ENCODE measurements at places on chromosomes 7 and 10.

DNA sequence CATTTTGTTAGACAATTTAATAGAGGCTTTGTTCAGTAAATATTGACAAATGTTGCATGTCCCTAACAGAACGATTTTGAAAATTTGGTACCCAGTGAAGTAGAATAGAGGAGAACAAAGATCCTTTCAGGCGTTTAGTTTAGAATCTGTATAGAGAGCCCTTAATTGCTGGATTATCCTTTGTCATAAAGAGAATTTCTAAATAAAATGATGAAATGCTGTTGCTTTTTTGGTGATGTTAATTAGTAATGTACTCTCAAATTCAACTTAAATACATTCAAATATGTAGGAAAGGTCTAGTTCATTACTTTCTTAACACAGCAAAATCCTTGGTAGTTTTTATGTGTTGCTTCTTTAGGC, 1.2 kb downstream of the LUC7L2 start:
- ATAC-seq = no peak

DNA sequence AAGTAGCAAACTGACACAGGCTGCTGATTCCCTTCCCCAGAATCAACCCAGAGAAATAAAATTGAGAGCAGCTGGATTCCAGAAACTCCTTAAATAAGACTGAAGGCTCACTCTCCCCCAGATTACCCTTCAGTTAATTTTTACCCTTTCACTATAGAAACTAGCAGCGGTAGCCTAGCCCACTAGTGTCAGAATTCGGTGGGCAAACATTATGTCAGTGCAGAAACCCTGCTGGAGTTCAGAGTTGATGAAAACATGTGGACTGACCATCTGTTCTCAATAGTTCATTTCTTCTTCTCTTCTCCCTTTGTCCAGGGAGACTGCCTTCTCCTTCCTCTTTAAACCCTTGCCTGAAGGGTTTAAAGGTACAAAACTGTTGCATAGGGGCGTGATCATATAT, 100.1 kb downstream of the PODXL start:
- ATAC-seq = no peak

GRCh38 chr10:22317076-22317370, 835 bp downstream of the COMMD3 start:
- ATAC-seq = peak; percentile 35

GRCh38 chr7:70072220-70072619, 473.9 kb downstream of the AUTS2 start:
- peak; percentile 89 for ATAC-seq

DNA sequence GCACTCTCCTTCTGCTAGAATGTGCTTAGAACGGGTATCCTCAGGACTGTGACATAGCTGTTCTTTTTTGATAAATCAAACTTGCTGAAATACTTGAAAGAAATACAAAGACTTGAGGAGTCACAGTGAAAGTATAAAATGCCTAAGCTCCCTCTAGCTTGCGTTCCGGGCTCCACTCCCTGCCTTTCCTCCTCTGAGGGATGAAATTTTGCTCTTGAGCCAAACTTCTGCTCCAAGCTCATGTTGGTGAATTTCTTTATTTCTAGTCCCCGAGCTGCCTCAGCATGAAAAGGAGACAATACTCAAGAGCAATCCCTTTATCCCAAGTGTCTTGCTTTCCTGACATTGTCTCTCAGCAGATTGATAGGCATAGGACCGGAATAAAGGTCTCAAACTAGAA, 499.6 kb upstream of the ADARB2 start:
- ATAC-seq = no peak

DNA sequence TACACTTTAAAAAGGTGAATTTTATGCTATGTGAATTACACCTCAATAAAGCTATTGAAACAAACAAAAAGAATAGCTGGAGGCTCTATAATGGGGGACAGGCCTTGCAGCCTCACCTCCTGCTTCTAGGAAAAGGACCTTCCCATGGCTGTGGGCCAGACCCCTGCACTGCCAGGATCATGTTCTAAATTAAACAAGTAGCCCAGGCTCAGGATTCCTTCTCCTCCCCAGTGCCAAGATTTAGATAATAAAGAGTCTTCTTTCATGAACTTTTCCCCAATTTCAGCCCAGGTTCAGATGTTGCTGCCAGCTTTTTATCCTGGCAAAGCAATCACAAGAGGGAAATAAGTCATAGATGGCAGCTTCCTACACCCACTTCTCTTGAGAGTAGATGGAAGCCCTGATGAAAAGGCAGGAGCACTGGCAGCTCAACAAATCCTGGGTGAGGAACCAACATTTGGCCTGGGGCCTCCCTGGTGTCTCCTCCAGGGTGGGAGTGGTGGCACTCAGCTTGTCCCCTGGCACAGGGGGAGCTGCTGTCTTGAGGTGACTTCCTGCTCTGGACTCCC, 22.2 kb upstream of the CAMK2B start:
- no peak for ATAC-seq

DNA sequence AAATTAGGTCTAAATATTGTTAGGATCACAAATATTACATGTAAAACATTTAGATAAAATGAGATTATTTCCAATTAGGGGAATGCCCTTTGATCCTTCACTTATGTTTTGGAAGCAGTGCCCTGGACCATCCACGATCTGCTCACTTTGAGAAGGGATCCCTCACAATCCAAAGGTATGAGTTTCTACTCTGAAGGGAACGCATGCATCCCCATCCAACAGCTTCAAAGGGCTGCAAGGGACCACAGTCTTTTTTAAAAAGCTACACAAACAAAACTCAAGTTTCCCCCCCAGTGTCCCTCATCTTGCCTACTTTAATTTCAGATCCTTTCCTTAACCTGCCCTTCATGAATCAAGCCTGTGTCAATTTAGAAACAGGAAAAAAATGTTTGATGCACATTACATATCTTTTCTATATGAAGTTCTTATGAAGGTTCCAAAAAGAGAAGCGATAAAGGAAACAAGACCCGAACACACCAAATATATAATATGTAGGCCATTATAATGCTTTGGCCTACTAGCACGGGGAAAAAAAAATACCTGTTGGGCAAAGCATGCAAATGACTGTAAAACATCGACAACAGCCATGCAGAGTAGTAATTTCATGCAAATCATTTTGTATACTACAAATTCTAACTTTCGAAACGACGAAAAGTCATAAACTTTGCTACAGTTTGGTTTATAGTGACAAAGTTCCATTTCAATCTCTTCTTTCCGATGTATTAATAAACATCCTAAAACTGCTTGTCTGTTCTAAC, 2.0 kb downstream of the EIF3A start:
- no peak for ATAC-seq

DNA sequence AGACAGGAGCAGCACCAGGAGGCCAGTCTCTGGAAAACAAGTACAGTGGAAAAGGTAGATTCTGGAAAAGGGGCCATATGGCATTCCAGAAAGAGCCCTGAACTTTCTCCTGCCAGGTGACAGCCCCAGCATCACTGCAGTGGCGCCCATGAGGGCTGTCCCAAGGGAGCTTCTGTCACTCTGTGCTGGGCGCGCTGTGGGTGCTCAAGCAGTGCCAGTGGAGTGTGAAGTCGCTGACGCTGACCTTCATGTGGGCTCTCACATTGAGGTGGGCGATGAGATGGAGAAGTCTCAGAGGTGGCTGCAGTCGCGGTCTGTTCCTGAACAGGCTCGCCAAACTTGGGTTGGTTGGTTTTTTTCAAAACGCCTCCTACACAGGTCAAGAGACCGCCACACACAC, 38.2 kb downstream of the FKBP6 start:
- no peak for ATAC-seq

GRCh38 chr7:1291845-1292765, 59.4 kb downstream of the UNCX start:
- ATAC-seq = no peak

GRCh38 chr7:24926623-24927524, 53.1 kb downstream of the OSBPL3 start:
- ATAC-seq = peak; percentile 75

GRCh38 chr10:85611746-85612377, 754.7 kb downstream of the GRID1 start:
- ATAC-seq = no peak

DNA sequence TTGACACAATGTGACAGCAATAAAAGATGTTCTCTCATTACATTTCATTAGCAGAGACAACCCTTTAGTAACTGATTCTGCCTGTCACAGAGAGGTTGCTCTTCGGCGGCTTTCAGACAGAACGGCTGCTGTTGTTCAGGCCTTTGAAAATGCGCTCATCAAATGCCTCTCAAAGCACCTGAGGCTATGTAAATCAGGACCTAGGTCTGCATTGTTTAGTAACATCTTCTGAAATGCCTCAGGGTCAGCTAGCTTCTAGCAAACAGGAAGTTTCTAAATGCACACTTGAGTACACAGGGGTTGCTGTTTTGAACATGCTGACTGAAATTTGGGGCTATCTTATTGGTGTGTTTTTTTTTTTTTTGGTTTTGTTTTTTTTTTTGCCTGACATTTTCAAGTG, 143.3 kb upstream of the DKK1 start:
- ATAC-seq = no peak

DNA sequence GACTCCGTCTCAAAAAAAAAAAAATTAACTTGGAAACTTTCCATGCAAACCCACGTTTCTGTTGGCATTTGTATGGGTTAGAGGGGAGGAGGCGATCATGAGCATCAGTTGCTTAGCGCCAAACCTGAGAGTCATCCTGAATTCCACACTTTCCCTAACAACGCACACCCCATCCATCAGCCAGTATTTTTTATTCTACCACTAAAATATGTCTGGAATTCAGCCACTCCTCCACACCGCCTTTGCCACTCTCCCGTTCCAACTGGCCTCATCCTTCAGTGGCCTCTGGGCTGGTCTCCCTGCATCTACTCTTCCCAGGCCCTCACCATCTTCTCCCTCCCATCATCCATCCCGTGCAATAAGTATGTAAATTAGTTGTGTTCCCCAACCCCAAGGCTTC, 4.7 kb upstream of the LMBR1 start:
- ATAC-seq = no peak

GRCh38 chr7:74207586-74207985, 2.2 kb upstream of the LAT2 start:
- no peak for ATAC-seq

- no peak for ATAC-seq
Observed at GRCh38 chr7:7157177-7157886, 25.0 kb upstream of the C1GALT1 start.

- no peak for ATAC-seq
Observed at GRCh38 chr7:6316226-6316625, 43.8 kb upstream of the CYTH3 start.

- ATAC-seq = no peak
Observed at GRCh38 chr7:30468791-30469190, 9.8 kb downstream of the NOD1 start.

DNA sequence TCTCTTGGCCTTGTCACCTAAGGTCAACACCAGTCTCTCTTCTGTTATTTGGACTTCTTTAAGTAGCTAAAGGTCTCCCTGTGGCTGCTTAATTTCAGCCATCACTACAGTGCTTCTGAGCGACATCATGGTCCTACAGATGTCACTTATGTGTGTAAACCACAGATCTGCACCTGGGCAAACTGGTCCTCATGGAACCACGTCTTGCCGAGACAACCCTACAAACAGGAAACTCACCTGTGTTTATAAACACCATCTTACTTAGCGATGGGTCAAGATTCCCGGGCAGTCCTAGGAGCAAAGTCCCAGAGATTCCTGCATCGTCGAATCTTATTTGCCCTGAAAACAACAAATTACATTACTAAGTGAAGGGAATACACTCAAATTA, 27.8 kb downstream of the KLF6 start:
- ATAC-seq = no peak

GRCh38 chr7:85593355-85593754, 406.5 kb upstream of the SEMA3D start:
- ATAC-seq = no peak

GRCh38 chr10:132696728-132697577, 89.0 kb downstream of the NKX6-2 start:
- ATAC-seq = no peak

DNA sequence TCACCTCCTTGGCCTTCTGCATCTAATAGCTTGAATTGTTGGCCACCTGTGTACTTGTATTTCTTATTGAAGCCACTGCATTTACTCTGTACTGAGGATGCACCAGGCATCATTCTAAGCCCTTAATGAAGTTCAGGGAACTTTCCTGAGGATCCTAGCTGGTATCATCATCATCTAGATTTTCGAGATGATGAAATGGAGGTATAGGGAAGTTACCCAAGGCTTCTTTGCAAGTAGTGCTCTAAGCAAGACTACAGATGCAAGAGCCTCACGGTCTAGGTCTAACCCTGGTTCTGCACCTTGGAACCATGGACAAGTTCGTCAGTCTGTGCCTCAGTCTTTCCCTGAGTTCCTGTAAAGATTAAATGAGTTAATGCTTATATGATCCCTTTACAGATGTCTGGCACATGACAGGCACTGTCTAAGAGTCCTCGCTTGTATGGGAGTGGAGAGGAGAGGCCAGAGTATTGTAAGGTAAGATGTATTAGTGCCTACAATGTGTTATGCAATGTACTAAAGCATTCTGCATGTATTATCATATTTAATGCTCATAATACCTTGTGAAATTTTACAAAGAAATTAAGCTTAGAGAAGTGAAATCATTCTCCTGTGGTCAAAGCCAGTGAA, 145.1 kb downstream of the KCNMA1 start:
- no peak for ATAC-seq

GRCh38 chr10:2913474-2913873, 153.9 kb upstream of the PFKP start:
- no peak for ATAC-seq

GRCh38 chr7:74206589-74207120, 3.2 kb upstream of the LAT2 start:
- peak; percentile 80 for ATAC-seq

DNA sequence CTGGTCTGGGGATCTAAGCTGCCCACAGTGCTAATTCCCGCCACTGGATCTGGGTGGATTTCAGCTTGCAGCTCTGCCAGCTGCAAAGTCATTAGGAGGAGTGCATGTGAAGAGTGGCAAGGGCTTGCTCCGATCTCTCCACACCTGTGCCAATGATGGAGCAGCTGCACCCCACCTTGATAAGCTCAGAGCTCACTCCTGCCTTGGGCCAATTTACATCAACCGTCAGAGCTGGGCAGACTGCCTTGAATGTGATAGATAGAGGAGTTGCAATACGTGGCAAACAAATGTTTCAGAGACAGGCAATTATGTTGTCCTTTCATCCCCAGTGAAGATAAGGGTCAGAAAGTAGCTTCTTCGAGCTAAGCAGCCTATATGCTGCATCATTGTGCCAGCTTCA, 379.9 kb downstream of the SH2D4B start:
- ATAC-seq = no peak

DNA sequence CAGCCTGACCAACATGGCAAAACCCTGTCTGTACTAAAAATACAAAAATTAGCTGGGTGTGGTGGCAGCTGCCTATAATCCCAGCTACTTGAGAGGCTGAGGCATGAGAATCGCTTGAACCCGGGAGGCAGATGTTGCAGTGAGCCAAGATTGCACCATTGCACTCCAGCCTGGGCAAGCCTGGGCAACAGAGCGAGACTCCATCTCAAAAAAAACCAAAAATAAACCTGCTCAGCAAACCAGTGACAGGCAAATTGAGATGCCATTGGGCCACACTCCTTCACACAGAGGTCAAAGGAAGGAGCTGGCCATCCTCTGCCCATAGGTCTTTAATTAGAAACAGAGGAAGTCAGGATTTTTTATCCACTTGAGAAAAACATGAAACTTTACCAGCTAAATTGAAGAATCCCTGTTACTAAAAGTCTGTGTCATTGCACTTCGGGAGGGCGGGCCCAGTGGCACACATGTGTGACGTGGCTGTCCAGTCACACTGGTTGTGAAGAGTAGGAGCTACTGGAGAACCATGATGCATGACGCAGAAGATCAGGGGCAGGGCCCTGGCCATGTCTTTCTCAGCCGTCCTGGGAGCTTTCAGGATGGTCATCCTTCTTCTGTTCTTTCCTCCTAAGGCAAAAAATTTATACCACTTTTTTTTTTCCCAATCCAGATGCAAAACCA, 118.3 kb upstream of the ZNF438 start:
- no peak for ATAC-seq
